Stimulated activated CD8-positive, alpha-beta memory T cell treated with anti-CD3 and anti-CD28 coated beads, Interleukin-4, amount 100 ng/mL, for 1 hour (primary cell): ENCODE measurements at places on chromosomes 2 and 18.

DNA sequence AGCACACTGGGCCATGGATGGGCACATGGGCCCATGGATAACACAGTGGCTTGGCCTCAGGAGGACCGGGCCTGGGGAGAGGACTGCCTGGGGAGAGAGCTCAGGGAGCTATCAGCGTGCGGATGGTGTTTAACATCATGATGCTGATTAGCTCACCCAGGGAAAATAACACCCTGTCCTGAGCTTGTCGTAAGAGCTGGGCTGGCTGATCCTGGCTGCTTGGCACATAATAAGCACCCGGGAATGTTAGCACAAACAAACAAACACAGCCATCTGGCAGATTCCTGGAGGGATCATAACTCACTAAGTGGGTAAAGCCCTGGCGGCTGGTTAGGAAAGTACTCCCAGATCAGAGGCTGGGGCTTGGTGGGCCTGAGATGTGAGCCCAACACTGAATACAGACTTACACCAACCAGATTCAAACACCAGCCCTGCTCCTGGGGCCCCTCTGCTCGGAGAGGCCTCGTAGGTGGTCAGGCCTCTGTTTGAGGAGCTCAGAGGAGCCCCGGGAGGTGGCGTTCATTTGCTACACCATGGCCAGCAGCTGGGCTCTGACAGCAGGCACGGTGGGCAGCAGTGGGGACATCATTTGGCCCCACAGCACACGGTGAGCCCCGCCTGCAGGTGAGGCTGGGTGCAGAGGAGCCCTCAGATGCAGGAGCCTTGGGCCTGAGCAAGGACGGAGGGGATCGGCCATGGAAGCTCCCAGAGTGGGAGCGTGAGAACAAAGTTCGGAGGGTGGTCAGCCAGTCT is 193.4 kb upstream of the HDAC4 start:
- DNase-seq: no peak

DNA sequence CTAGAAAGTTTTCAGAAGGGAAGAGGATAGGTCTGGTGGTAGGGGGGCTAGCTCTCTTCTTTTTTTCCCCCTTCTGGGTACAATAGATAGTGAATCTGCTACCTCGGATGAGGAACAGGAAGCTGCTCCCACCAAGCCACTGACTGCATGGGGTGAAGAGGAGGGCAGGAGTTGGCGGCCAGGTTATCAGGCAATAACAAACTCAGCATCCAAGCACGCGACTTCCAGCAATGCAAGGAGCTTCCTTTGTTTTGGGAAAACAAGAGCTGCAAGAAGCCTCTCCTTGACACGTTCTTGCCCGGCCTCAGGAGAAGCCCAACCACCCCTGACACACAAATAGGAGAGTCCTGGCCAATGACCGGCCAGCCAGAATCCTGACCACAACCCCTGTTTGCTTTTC is 32.2 kb downstream of the NHEJ1 start:
- DNase-seq: no peak

DNA sequence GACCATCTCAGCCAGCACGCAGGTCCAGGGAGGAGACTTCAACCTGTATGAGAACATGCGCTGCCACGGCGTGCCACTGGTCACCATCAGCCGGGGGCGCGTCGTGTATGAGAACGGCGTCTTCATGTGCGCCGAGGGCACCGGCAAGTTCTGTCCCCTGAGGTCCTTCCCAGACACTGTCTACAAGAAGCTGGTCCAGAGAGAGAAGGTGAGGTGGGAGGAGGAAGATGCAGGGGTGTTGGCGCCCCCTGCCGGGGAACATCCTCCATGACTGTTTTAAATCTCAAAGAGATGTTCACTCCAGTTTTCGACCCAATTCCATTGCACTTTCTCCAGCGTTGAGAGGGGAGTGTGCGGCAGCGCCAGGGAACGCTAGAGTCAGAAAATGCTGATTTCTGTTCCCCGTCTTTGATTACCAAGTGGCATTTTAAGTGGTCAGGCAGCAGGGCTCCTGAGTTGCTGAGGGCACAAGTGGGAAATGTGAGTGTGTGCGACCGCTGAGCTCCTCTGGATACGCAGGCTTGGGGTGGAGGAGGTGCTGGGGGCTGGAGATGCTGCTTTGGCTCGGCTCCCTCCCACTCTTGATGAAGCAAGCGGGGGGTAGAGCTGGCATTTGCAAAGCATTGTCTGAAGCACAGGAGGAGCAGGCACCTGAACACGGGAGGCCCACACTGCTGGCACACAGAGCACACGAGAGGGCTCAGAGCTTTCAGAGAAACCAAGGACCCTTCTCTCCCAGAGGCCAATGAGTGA is 27.7 kb upstream of the MAPRE3 start:
- DNase-seq: peak; percentile 19

- peak; percentile 64 for DNase-seq
These were observed 19.8 kb downstream of the SLC4A1AP start for GRCh38 chr2:27683390-27684071.

DNA sequence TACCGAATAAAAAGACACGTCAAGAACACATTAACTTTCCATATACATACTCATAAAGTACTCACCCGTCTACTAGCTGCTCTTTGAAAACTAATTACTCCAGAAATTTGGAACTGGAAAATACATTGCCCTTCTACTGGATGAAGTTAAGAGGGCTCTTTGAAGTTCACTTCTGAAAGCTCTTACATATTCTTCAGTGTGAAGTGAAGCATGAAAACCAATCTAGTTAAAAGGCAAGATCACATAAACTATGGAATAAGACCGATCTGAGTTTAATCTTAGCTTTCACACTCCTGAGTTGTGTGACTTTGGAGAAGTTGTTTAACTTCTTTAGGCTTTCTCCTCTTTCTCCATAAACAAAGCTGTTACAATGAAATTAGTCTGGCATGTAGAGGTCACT is 38.5 kb downstream of the REV1 start:
- no peak for DNase-seq

GRCh38 chr2:188582211-188582610 is 290.5 kb downstream of the GULP1 start:
- no peak for DNase-seq

GRCh38 chr2:226208726-226209125 is 590.9 kb downstream of the IRS1 start:
- DNase-seq: no peak

- DNase-seq: no peak
These were observed 63.9 kb upstream of the CREB1 start for GRCh38 chr2:207465894-207466293.

DNA sequence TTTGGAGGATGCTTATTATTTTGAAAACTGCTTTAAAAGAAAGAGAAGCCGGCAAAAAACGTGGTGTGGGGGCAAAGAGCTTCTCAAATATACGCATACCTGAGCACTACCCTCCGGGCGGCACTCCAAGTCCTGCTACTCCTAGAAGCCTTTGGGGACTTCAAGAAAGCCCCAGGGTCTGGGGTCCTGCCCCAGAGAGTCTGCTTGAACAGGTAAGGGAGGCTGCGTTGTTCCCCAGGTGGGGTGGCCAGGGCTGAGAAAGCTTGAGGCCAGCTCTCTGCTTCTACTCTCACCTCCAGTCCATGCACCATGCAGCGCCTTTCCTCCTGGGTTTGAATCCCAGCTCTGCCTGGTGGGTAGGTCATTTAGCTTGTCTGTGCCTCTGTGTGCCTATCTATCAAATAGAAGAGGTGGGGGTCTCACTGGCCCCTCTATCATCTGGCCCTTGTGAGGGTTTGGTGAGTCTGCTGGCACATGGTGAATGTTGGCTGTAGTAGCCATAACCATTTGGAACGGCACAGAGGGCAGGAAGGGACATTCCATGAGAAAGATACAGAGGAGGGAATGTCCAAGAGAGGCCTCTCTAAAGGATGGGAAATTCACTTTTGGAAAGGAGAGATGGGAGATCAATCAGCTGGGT is 19.5 kb downstream of the MALL start:
- no peak for DNase-seq

DNA sequence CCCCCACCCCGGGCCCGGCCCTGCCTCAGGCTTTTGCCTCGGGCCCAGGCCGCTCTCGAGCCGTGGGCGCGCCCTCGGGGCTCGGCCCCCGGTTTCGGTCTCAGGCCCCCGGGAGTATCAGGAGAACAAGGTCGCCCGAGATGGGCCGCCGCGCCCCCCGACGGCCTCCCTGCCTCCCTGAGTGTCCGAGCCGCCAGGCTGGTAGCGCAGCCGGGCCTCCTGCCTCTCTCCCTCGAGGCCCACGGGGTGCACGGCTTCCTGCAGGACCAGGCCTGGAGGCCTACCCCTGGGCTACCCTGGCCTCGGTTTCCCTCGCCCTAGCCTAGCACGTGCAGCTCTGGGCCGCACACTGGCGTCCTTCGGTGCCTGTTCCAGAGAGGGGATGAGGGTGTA is 8.4 kb downstream of the GBX2 start:
- no peak for DNase-seq

- DNase-seq: no peak
These were observed 15.3 kb downstream of the STAMBP start for GRCh38 chr2:73844087-73844486.

- no peak for DNase-seq
These were observed 158.3 kb downstream of the PDE11A start for GRCh38 chr2:177914247-177914646.

GRCh38 chr18:51137026-51137729 is 60.3 kb downstream of the MEX3C start:
- DNase-seq: no peak

GRCh38 chr18:45415614-45416013 is 199.7 kb upstream of the SLC14A2 start:
- DNase-seq: no peak

DNA sequence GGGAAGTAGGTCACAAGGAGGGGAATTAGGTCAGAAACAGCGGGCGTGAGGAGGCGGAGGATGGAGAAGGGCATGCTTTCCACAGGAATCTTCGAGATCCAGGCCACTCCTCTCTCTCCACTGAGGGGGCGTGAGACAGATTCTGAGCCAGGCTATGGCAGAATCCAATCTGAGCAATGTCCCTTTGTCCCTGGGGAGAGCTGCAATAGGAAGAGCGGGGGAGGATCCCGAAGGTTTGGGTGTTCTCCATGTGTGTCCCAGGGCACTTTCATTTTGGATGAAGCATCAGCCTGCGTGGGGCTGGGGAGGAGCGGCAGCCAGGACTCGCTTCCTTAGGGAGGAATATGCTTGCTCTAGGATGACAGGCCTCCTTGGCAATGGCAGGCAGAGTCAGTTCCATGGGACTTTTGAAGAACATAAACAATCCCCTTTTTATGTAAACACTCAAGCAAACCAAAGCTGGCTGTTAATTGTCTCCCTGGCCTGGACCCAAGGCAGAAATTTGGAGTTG is 84.0 kb downstream of the LIPG start:
- no peak for DNase-seq

DNA sequence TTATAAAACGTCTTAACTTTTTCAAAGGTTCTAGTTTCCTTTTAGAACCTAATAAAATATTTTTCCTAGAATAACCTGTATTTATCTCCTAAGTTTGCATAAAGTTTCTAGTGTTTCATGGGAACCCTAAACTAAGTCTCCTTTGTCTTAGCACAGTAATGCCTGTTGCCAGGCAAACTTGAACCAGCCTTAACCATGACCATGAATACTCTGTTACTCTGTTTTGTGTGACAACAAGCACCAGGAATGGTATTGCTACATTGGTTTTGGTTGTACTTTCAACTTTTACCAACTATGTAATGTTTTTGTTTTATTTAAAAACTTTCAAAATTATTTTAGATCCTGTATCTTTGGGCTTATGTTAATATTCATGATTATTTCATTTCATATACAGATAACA is 137.6 kb downstream of the CERS6 start:
- DNase-seq: no peak

DNA sequence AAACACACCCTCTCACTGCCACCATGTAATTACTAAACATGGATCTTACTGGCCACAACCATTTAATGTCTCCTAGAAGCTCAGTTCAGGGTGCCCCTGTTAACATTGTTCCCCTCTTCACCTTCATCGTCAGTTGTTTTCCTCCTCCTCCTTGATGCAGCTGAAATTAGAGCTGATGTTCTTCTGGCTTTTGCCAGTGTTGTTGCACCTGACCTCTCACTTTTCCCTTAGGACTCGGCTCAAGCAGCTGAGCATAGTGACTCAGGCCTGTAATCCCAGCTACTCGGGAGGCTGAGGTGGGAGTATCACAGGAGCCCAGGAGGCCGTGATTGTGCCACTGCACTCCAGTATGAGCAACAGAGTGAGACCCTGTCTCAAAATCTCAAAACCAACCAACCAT is 70.8 kb downstream of the ACSL3 start:
- DNase-seq: no peak

DNA sequence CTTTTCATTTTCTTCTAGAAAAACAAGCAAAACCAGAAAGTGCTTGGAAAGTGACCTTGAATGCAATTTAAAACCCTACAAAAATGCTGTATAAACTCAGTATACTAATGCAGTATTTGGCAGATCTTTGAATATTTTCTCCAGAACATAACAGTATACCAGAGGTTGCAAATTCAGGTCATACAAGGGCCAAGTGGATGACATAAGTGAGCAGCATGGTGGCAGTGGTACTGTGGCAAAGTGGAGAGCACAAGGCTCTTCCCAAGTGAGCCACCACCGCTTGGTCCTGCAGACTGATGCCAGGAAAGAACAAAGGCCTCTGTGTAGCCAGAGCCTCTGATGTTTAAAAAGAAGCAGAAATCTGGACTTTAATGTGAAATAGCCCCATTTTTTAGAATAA is 33.1 kb downstream of the METTL4 start:
- DNase-seq: no peak

DNA sequence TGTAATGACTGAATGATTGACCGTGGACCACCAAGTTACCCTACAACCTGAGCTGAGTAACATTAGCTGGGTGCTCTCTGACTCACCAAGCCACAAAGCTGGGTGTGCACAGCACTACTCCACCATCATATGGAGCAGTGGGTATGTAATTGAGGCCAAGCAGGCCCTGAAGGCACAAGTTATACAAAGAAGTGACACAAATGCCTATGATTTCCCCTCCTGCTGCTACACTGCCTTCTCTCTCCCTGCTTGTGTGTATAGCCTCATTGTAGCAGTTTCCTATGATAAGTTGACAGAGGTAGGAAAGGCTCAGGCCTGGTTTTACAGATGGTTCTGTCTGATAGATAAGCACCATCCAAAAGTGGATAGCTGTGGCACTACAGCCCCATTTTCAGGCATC is 1327.2 kb upstream of the DDX18 start:
- DNase-seq: no peak

DNA sequence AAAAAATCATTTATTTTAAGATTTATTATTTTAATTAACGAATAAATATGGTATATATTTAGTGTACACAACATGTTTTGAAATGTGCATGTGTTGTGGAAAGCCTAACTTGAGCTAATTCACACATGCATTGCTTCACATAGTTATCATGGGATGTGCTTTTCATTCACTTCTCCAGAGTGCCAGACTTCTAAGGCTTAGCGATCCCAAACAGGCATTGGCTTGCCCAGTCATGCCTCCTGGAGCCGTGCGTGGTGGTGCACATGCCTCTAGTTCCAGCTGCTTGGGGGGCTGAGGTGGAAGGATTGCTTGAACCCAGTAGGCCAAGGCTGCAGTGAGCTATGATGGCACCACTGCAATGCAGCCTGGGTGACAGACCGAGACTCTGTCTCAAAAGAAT is 40.5 kb downstream of the ARHGEF4 start:
- no peak for DNase-seq

GRCh38 chr2:47359375-47359868 is 43.5 kb upstream of the MSH2 start:
- DNase-seq: no peak

GRCh38 chr2:108621087-108621559 is 86.9 kb downstream of the LIMS1 start:
- DNase-seq: peak; percentile 52
